ENCODE measurements at places on chromosomes 5 and 9.

DNA sequence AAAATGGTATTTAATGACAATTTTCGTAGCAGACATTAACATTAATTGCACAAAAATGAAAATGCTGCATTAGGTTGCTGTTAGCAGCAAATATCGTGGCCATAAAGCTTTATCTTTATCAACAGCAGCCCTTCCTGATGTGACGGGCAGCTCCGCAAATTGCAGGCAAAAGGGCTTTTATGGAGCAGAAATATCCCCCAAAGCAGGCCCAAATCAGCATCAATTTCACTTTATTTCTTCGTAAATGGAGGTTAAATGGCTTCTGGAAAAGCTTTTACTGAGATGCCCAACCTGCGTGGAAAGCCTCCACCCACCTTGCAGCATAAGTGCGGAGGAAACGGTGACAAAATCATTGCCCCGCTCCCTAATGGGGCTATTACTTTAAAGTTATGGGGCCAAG lies 77.9 kb upstream of the BARHL1 start:
- no peak for DNase-seq

DNA sequence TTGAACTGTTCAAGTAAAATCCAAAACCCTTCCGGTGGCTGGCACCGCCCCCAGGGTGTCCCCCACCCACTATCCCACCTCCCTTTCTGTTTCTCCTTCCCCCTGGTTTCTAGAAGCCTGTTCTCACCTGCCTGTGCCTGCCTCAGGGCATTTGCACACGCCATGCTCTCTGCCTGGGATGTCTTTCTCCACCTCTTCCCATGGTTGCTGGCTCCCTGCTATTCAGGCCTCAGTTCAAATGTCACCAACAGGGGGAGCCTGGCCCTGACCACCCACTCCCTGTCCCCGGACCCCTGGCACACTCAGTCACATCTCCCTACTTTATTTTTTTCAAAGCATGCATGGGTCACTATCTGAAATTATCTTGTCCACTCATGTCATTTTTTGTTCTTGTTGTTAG lies 39.9 kb upstream of the EEIG1 start:
- DNase-seq = no peak

GRCh38 chr5:81909677-81910076 lies 62.1 kb upstream of the ATG10 start:
- no peak for DNase-seq

DNA sequence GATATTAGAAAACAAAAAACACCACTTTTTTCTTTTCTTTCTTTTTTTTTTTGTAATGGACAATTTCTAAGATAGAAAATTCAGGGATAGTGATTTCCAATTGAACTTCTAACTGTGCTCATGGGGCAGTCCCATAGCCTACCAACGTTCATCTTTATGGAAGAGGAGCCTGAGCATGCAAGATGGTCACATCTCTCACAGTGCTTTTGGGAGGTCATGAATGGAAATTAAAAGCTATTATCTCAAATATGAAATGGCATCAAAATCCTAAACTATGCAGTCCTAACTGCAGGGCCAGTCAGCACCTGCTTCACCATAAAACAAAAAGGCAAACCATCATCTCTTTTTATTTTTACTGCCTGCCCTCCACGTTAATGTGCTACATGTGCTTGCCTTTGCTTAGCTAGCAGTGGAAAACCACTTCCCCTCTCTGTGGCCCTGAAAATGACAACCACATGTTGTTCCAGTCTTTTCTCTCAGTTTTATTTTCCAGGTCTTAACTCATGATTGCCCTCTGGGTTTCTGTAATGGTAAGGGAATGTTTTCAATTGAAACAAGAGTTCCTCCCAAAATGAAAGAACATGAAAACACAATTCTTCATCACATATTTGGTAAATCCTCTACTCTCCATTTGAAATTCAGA lies 16.7 kb downstream of the IFNB1 start:
- no peak for DNase-seq

- no peak for DNase-seq
These were observed 65.2 kb downstream of the RAI14 start for GRCh38 chr5:34721327-34721726.

DNA sequence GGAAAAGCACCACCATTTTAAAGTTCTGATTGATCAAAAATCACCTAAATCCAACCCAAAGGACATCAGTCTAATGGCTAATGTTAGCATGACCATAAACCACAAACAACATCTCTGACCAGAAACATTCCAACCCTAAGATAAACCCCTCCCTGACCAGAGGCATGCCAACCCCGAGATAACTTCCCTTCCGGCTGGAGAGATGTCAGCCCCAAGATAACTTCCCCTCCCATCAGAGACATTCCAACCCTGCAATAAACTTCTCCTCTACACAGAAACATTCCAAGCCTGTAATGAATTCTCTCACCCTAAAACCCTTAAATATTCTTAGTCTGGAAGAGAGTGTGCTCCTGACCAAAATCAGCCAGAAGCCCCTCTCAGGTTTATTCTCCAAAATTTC lies 364.3 kb downstream of the KCNN2 start:
- no peak for DNase-seq
